Right hindlimb (tissue), 1 donor: ENCODE measurements at places on chromosomes 3 and 15.

DNA sequence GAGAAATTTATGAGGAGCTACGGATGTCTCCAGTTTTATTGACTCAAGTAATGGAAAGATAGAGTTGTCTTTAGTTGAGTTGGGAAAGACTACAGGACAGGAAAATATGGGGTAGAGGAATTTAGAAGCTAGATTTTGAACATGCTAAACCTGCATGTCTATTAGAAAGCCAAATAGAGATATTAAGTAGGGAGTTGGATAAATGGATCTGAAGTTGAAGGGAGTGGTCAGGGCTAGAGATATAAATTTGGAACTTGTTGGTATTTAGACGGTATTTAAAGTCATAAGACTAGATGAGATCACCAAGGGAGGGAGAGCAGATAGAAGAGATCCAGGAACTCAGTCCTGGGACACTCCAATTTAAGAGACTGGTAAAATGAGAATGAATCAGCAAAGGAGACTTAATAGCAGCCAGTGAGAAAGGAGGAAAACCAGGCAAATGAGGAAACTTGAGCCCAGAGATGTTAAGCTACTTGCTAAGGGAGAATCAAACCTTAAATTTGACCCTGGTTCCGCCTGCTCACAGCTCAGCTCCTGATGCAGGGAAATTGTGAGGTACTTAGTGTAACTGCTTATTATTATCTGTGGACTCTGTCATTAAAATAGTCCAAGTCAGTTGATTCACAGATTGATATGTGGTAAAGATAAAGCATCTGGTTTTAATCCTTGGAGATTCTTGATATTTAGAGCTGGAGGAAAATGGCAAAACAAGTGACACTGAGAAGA lies 35.8 kb downstream of the ABI3BP start:
- DNase-seq = no peak

DNA sequence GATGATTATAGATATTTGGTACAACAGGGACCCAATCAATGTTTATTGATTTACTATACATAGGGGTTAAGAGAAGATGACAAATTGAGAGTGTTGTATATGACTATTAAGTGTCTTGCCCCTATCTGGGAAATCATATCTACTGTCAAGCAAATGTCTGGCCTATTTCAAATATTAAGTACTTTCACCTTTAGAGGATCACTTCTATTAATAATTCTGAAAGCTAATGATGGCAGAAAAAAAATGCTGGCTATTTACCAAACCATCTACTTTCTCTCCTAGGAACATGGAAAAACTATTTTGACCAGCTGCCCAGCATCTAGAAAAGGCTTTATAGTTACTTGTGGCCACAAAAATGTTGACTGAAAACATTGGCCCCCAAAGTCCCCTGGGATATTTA lies 632.3 kb upstream of the ZNF385D start:
- DNase-seq = no peak

- DNase-seq = no peak
Measured at GRCh38 chr3:158728061-158728377, 4.2 kb downstream of the RARRES1 start.

- no peak for DNase-seq
Measured at GRCh38 chr15:72365844-72366243, 10.0 kb downstream of the HEXA start.

DNA sequence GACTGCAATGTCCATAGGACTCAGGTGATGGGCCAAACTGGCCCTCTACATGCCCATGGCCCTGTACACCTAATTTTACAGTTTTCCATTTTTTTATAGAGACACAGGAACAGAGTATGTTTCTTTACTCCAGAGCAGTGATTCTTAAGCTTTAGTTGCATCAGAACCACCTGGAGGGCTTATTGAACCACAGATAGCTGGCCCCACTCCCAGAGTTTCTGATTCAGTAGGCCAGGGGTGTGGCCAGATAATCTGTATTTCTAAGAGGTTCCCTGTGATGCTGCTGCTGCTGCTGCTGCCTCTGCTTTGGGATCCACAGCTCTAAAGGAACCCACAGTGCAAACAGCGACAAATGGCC lies 5.1 kb downstream of the RBP1 start:
- no peak for DNase-seq

- DNase-seq = no peak
Measured at GRCh38 chr3:72077473-72078259, 292.7 kb upstream of the PROK2 start.

DNA sequence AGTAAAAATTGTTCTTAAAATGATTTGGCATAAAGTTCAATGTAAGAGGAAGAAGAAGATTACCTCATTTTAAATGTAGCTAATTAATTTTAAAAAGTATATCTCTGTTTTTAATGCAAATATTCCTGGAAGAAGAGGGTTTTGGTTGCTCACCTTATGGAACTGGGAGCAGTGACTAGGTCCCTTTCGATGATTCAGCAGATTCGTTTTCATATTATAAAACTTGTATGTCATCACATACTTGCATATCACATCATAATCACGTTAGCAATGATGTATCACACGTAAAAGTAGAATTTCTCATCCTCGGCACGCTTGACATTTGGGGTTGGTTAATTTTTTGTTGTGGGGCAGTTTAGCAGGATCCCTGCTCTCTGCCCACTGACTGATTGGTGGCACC lies 47.6 kb downstream of the GPR160 start:
- DNase-seq = no peak

- no peak for DNase-seq
Measured at GRCh38 chr3:157844216-157844615, 262.0 kb downstream of the SHOX2 start.

GRCh38 chr3:30199096-30199759 lies 407.2 kb upstream of the TGFBR2 start:
- peak; percentile 83 for DNase-seq

GRCh38 chr15:76987896-76988860 lies 6.7 kb upstream of the PSTPIP1 start:
- DNase-seq = no peak

GRCh38 chr3:145294572-145294971 lies 866.4 kb downstream of the PLOD2 start:
- DNase-seq = no peak

- DNase-seq = no peak
Measured at GRCh38 chr3:29565236-29565635, 284.4 kb downstream of the RBMS3 start.

DNA sequence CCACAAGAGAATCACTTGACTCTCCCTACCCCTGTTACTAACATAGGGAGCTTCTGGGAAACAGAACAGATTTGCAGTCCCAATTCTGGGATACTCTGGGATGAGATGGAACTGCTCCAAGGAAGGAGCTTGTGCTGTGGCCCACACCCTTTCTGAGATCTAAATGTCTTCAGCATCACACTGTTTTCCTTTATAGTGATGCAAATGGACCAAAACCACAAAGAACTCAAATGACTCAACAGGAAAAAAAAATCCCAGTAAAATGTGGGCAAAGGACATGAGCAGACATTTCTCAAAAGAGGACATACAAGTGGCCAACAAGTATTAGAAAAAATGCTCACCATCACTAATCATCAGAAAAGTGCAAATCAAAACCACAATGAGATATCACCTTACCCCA lies 155.6 kb downstream of the NECTIN3 start:
- no peak for DNase-seq

- DNase-seq = no peak
Measured at GRCh38 chr3:197398286-197398878, 100.0 kb upstream of the DLG1 start.

DNA sequence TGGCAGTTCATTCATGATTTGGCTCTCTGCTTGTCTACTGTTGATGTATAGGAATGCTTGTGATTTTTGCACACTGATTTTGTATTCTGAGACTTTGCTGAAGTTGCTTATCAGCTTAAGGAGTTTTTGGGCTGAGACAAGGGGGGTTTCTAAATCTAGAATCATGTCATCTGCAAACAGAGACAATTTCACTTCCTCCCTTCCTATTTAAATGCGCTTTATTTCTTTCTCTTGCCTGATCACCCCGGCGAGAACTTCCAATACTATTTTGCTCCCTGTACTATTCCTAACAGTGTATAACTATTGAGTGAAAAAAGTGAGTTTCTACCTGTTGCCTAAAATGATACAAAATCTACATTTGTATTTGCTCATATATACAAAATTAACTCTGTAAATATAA lies 128.3 kb downstream of the ULK4 start:
- DNase-seq = no peak

- no peak for DNase-seq
Measured at GRCh38 chr3:67529337-67529736, 125.1 kb downstream of the SUCLG2 start.

- no peak for DNase-seq
Measured at GRCh38 chr3:46086083-46086437, 58.8 kb upstream of the XCR1 start.

DNA sequence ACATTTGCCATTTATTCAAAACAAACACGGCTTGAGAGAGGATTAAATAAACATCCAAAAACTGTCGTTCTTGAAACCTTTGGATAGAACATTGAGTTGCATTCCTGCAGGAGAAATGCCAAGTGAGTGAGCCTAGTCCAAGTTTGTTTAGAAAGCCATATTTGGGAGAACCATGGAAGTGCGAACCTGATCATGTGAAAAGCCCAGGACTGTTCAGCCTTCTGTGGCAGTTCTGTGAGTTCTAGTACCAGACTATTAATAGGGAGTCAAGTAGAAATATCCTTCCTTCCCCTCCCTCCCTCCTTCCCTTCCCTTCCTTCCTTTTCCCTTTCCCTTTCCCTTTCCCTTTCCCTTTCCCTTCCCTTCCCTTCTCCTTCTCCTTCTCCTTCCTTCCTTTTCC lies 470.4 kb downstream of the LPP start:
- DNase-seq = no peak

- no peak for DNase-seq
Measured at GRCh38 chr15:34011481-34011880, 27.5 kb downstream of the AVEN start.

GRCh38 chr15:31285772-31286261 lies 40.8 kb upstream of the KLF13 start:
- no peak for DNase-seq

DNA sequence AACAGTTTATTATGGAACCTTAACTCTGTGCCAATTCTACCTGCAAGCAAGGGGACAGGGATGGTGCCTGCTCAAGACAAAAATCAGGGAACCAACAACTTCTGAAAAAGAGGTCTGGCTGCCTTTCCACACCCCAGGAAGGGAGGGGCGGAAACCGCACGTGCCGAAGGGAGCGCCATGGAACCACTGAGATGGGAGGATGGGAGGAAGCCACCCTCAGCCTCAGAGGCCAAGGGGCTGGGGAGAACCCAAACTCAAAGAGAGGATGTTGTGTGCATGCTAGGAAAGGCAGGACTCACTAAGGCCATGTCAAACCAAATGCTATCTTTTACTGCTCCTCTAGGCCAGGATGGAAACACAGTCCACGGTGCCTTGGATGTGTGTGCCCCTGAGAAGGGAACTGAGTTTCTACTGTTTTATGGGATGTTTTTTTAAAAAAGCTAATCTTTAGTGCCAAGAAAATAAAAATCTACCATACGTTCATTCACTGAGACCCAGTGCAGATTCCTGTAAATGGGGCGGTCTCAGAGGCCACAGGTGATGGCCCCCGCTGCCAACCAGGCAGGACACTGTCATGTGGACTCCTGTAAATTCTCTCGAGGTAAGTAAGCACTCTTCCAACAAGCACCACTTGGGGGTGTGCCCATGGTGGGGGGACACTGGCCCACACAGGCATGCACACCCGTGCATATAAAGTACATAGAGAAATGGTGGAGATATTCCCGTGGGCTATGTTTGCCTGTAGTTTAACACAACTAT lies 20.5 kb downstream of the SRPRB start:
- no peak for DNase-seq

GRCh38 chr3:14406336-14406735 lies 3.9 kb downstream of the SLC6A6 start:
- no peak for DNase-seq

GRCh38 chr3:149900322-149900721 lies 70.4 kb downstream of the PFN2 start:
- DNase-seq = no peak
